HTR-8/SVneo (cell line): ENCODE measurements at places on chromosomes 1 and 21.

DNA sequence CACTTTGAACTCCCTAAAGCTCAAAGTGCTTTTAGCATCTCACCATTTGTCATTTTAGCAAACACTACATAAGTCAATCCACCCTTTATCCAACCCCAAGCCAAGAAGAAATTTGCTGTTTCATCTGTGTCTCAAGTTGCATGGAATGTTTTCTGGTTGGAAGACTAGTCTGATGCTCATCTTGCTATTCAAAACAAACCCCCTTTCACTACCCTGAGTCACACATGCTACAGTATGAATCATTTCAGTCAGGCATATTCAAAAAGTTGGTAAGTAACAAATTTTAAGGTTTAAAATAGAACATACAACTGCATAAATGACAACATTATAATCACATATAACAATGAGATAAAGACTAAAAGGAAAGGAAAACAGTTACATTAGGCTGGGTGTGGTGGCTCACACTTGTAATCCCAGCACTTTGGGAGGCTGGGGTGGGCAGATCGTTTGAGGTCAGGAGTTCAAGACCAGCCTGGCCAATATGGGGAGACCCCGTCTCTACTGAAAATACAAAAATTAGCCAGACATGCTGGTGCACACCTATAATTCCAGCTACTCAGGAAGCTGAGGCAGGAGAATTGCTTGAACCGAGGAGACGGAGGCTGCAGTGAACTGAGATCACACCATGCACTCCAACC, 38.7 kb downstream of the DSTYK start:
- peak; percentile 83 for DNase-seq

DNA sequence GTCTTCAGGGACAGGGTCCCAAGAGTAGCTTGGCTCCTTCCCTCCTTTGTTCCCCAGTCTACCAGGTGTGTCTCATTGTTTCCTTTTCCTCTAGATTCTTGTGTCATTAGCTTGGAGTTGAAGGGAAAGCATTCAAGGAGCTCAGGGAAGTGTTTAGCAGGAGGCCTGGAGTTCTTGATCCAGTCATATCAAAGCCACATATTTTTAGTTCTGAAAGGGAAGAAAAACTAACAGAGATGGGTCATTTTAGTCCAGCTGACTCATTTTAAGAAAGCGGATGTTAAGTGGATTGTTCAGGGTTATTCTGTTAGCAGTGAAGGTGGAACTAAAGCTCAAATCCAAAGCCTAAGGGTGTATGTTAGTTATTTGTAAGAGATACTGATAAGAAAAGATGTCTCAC, 721 bp downstream of the C1orf54 start:
- DNase-seq, result no peak

DNA sequence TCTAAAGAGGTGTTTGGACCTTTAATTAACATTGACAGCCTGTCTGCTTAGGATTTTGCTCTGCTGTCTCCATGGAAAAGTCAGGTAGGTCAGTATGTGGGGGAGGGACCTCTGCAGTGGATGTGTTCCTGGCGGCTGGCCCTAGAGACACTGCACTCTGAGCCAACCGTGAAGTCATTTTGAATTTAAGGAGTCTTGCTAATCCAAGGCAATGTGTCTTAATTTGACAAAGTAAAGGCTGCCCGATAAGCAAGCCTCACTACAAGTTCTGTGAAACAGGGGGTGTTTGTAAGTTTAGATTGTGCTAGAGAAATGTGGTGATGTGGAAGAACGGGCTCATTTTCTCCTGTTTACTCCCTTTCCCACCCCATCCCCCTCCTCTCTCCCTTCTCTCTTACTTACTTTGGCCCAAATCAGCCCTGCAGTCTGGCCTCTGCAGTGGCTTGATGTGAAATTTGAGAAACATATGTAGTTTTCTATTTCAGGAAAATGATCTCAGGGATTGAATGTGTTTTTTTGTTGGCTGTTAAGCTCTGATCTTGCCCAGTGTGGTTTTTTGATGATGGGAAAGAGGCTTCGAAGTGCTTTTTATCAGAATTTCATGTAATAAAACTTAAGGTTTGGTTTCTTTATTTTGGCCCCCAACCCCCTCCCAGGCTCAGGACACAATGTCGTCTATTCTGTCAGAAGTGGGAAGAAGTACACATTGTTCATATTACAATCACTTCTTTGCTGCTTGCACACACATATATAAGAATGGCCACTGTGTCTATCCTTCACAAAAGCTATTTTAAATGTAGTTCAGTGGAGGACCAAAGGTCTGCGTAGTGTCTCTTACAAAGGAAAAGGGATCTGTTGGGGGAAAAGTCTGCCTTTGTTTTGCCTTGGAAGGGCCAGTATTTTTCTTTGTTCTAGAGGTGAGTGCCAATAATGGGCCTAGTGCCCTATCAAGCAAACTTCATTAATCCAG, 96.6 kb downstream of the FGGY start:
- DNase-seq, result no peak

- no peak for DNase-seq
These were observed 191.9 kb upstream of the DMRTA2 start for GRCh38 chr1:50615036-50615750.

DNA sequence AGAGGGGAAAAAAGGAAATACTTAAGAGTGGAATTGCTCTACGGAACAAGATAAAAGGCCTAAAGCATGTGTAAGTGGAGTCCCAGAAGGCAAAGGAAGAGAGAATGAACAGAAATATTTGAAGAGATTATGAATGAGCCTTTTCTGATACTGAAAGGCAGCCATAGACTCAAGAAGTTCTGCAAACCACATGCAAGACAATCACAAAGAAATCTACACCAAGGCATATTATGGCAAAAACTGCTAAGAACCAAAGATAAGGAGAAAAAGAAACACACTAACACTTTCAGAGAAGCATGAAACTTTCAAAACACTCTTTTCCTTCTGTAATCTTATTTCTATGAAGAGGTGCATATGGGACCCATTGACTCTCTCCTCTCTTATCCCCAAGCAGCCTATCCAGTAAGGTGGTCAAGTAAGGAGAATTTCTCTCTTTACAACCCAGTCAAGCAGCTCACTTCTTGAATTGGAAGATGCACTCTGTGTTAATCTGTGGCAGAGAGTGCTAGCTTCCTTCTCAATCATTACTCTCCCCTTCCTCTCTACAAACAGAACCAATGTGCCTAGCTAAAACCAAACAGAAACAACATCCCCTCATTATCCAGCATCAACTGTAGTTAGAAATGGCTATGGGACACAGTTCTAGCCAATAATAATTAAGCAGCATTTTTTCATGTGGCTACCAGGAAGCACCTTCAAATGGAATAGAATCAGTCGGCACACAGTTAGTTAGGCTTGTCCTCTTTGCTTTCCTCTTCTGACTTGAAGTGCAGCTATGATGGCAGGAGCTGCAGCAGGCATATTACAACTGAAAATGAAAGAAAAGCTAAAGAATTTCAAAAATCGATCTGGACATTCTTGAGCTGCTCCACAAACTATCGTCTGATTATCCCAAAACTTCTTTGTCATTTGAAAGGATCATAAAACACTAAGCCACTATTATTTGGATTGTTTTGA, 25.9 kb downstream of the KRTAP19-8 start:
- DNase-seq, result no peak

GRCh38 chr1:222310836-222311235, 237.1 kb downstream of the HHIPL2 start:
- DNase-seq, result no peak

DNA sequence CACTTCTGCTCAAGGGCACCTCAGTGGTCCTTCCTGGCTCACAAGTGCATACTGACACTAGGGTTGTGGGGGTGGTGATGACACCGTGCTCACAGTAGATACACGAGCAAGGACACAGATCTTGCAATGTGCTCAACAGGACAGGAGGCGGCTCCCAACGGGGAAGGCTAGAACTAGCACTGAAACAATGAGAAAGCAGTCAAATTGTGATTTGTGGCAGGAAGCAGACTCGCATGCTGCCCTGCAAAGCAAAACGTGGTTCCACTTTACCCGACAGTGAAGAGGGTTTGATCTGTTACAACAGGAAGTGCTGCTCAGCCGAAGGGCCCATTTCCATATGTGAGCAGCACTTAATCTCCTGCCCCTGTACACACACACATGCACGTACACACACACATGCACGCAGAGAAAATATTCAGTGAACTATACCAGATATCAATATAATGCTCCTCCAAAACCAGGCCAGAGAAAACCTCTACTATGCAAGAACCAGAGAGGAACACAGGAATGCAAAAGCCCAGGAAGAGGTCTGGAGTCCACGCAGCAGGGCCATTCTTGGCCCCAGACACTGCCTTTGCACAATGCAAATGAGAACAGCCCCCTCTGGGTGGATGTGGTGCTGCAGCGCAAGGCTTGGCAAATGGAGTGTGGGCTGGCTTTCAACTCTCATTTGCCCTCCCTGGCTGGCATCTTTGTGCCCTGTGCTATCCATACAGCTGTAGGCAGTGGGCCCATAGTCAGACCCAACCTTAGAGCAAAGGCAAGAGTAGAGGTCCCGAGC, 47.1 kb downstream of the KANK4 start:
- no peak for DNase-seq

DNA sequence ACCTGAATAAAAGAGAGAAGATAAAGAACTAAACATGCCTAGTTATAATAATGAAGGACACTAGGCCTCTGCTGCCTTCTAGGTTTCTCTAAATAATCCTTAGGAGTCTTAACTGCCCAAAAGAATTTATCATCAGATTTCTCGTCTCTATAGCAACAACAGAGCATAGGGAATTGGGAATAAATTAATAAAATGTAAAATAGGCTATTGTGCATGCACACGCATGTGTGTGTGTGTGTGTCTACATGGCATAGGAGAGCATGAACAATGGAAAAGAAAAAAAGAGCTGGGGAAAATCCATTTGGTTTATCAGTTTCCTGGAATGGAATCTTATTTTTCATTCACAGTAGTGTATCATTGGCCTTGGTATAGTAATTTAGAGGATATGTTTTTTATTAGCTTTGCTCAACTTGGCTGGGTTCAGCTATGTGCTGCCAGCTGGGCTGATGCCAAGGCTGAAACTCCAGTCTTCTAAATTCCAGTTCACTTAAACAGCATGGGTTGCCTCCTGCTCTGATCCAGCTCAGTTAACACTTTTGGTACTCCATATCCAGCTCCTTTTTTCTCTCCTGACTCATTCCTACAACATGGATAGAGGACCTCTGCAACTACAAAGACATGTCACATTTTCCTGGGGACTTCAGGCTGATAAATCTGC, 80.6 kb upstream of the SLFNL1 start:
- peak; percentile 14 for DNase-seq

GRCh38 chr1:54152696-54153095, at the start of gene CDCP2:
Gene CDCP2, minus strand, starts transcription at chr1:54153000. Its CDS starts 78 bp downstream, at chr1:54152922.
- no peak for DNase-seq

DNA sequence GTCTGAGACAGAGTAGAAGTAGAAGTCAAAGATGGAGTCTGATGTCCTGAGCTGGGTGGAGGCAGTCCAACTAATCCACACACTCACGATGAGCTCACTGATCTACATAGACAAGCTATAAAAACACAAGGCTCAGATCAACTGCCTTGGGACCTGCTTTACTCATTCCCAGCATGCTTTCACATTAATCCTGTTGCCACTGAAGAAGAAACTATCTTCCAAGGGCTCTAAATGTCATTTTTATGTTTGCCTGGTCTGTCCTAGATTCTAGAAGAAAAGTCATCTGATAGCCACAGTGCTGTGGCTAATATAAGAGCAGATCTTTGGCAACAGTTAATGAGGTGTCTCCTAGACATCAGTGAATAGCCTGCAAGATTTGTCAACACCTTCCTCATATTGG, 522.7 kb downstream of the NUF2 start:
- DNase-seq, result no peak
